Mammary epithelial cell (primary cell): ENCODE measurements at places on chromosomes 3 and 15.
A peak's percentile ranks its signal among the peaks of the same experiment; 100 is the strongest.

GRCh38 chr15:40105517-40106202 is 3.0 kb downstream of the BMF start:
- DNase-seq, result no peak

GRCh38 chr3:188946351-188947240 is 225.2 kb upstream of the TPRG1 start:
- no peak for DNase-seq

DNA sequence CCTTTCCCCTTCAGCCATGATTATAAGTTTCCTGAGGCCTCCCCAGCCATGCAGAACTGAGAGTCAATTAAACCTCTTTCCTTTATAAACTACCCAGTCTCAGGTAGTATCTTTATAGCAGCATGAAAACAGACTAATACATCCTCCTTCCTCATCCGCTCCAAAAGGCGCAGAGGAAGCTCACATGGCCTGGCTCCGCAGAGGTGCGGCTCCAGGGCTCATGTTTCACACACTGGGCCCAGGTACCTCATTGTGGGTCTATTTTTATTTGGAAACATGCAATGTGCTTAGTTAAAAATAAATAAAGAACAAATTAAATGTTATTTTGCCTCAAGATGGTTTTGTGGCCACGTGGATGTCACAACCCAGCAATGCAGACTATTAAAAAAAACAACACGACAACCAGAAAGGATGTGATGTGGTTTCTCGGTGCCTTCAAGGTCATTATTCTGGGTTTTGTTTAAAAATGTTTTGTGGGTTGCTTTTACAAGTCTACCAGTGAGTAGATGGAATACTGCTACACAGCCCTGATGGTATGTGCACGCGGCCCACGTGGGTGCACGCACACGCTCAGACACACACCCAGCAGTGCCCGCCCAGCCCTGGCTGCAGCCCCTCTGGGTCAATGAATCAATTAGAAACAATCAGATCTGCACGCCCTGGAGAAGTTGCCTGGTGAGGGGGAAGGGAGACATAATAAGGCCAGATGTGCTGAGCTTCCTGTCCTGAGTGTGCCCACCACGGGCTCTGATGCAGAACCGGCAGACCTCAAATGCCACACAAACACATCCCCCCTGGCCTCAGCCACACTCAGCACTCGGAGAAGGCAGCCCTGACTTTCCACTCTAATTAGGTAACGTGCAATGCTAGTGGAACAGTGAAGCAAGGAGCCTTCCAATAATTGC is 140.1 kb downstream of the ADAMTS17 start:
- no peak for DNase-seq

- DNase-seq, result peak; percentile 25
Observed at GRCh38 chr3:150515210-150515609, 31.1 kb downstream of the SERP1 start.

- no peak for DNase-seq
Observed at GRCh38 chr15:80403712-80404056, 498 bp upstream of the ARNT2 start.

DNA sequence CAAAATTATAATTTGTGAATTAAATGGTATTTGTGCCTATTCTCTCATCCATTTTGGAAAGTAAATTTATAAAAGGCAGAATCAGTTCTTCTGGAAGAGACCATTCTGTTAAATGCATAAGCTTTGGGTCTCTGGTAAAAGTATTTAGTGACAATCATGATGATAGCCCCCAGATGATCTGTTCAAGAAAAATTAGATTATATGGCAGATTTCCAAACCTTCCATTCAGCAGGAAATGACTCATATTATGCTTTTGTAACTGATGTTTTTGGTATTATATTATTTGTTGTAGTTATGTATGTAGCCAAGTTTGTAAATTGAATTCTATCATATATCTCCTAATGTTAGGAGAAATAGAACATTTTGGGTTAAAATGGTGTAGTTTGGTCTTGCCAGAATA is 340.8 kb upstream of the DPH6 start:
- peak; percentile 26 for DNase-seq

DNA sequence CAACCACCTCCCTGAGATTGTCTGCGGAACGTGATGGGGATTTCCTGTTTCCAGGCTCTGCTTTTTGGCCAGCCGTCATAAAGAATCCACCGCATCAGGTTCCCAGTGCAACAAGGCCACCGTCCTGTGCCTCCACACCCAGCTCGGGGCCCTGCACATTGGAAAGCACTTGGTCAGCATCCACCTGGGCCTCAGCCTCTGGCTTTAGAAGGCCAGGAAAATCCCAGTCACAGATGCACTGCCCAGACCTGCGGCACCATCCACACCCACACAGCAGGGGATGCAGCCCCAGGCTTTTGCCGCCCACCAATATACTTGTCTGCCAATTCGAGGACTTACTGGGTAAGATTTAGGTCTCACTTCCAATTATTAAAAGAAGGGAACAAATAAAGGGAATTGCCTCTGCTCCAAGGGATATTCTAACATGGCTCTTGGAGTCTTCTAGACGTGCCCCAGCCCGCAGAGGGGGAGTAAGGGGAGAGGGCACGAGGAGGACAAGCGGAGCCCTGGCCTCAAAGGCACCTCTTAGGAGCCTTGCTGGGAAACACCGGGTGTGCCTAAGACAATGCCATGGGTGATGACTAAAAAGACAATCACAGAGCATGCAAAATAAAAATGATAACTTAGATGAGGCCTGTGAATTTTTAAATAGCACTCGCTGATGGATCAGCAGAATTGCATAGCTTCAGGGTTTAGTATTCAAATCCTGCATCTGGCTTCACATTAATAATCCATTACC is 169.2 kb downstream of the FOXP1 start:
- peak; percentile 37 for DNase-seq

GRCh38 chr3:87351937-87352336 is 75.6 kb upstream of the POU1F1 start:
- DNase-seq, result no peak

DNA sequence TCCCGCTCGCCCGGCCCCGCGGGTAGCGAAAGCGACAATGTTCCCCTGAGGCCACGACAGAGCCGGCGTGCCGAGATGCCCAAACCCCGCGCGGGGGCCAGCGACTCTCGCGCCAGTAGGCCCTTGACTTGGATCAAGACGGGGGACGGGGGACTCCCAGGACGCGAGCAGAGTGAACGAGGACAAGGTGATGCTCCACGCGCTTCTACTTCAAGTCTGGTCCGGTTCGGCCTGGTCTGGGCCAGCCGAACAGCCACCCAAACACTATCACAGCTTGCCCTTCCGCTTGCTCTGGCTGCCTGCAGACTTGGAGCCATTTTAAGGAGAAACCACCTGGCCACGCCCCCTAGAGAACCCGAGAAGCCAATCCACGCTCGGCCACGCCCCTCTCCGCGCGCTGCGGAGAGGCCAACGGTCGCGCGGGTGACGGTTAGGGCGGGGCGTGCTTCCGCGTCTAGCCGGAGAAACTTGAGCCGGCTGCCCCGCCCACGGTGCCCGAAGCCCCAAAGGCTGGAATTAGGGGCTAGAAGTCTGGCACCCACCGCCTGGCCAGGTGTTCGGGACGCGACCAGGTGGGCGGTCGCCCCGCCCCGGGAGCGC is 608 bp upstream of the NDUFAF3 start:
- DNase-seq, result peak; percentile 98

DNA sequence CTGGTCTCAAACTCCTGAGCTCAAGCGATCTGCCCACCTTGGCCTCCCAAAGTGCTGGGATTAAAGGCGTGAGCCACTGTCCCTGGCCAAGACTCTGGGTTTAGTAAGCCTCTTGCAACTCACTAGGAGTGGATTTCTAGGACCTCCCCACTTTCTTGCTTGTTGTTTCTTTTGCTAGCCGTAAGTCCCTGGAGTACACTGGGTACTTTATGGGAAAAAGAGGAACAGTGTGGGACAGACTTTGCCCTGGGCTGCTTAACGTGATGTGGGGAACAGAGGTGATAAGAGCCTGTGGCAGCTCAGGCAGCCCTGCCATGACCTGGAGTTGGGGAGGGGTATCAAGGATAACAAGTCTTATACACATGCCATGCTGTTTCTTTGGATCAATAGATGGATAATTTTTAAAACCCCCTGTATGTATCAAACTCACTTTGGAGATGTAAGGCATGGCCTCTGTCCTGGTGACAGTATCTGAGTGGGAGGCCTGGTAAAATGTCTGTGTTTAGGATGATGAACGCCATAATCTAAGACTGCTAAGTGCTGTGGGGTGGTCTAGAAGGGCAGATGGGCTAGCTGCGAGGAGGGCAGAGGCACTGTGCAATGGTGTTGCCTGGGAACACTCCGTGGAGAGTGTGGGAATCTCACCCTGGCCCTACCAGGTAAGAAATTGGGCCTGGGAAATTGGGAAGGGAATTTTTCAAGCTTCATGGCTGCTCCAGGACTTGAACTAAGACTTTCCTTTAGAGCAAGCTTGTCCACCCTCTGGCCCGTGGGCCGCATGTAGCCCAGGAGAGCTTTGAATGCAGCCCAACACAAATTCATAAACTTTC is 54.8 kb downstream of the SMAD3 start:
- DNase-seq, result no peak

GRCh38 chr3:53225181-53225580 is 30.6 kb downstream of the TKT start:
- no peak for DNase-seq

- DNase-seq, result no peak
Observed at GRCh38 chr3:139916271-139916670, 18.7 kb upstream of the CLSTN2 start.

DNA sequence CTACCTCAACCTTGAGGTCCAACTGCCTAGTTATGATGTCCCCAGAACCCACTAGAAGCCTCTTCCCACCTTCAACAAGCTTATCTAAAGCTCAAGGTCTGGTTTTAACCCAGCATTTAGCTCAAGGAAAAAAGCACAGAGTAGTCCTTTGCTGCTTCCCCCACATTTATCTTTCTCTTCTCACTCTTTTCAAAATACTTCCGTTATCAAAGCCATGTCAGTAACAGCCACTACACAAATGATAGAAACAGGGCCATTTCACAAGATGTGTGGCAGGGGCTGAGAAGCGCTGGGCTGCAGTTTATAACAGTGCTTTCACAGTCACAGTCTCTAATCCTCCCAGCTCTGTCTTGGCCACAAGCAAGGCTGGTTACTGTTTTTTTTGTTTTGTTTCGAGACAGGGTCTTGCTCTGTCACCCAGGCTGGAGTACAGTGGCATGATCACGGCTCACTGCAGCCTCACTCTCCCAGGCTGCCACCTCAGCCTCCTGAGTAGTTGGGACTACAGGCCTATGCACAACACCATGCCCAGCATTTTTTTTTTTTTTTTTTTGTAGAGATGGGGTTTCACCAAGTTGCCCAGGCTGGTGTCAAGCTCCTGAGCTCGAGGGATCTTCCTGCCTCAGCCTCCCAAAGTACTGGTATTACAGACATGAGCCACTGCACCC is 218.8 kb downstream of the OSBPL10 start:
- no peak for DNase-seq

- no peak for DNase-seq
Observed at GRCh38 chr15:68410466-68411342, 21.3 kb downstream of the ITGA11 start.

DNA sequence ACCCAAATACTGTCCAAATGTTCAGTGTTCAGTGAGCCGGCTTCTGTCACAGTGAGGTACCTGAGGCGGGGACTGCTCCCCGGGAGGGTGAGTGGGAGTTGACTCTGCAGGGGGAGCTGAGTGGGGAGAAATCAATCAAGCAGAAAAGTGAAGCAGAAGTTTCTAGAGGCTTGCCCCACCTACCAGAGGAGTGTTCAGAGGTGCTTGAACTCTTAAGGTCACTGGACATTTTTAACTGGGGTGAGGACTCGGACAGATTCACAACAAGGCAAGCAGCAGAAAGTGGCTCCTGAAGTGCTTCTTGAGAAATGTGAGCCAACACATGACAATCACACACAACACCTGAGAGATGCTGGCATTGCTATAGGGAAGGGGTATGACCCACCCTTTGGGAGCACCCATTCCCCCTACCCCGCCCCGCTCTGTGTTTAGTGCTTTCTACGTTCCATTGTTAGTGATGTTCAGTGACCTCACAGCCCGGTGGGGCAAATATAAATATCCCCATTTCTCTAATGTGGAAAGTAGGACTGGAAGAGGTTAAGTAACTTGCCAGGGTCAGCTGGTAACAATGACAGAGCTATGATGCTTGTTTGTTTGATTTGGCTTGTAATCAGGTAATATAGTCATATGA is 48.6 kb upstream of the AKAP13 start:
- DNase-seq, result no peak

- DNase-seq, result peak; percentile 50
Observed at GRCh38 chr3:168914662-168915061, 748.9 kb downstream of the MECOM start.

- DNase-seq, result no peak
Observed at GRCh38 chr3:105865016-105865623, 3.7 kb downstream of the CBLB start.

GRCh38 chr3:103499967-103500366 is 1065.2 kb downstream of the ZPLD1 start:
- no peak for DNase-seq

DNA sequence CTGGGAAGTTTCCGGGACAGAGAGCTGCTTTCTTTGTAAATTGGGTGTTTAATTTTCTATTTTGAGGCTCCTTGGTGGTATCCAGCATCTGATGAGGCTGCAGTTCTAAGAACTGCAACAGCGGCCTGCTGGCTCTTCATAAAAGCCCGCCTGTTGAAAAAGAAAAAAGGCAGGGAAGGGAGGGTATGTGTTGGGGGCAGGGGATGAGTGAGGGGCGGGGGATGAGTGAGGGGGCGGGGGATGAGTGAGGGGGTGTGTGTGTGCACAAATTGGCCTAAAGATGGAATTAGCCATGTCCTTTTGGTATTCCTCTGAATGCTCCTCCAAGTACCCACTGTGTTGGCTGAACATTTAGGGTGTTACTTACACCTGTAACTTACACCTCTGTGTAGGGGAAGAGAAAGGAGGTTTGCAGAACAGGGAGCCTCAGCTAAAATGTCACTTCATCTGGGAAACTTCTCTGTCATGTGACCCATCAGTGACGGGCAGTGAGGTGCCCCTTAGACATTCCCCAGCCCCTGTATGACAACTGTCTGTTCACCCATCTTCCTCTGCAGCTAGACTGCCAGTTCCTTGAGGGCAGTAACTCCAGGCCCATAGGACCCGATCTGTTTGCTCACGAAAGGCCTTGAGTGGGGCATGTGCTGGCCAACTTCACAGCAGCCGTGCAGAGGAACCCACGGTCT is 57.6 kb downstream of the LRIG1 start:
- no peak for DNase-seq

GRCh38 chr3:124413989-124414598 is 316.2 kb upstream of the UMPS start:
- no peak for DNase-seq

GRCh38 chr3:165895919-165896318 is 58.7 kb upstream of the BCHE start:
- DNase-seq, result no peak

- DNase-seq, result no peak
Observed at GRCh38 chr3:129622226-129622874, 15.9 kb upstream of the PLXND1 start.

- no peak for DNase-seq
Observed at GRCh38 chr3:25009665-25010064, 418.4 kb upstream of the RARB start.
